EH (cell line): ENCODE measurements at places on chromosomes 2 and 18.
A peak's percentile ranks its signal among the peaks of the same experiment; 100 is the strongest.

- DNase-seq, result peak; percentile 27
Measured at GRCh38 chr18:58076052-58076451, 32.0 kb downstream of the NEDD4L start.

GRCh38 chr2:19059076-19059475 lies 299.3 kb downstream of the OSR1 start:
- no peak for DNase-seq

GRCh38 chr18:53909668-53910067 lies 314.8 kb downstream of the MBD2 start:
- DNase-seq, result peak; percentile 38

DNA sequence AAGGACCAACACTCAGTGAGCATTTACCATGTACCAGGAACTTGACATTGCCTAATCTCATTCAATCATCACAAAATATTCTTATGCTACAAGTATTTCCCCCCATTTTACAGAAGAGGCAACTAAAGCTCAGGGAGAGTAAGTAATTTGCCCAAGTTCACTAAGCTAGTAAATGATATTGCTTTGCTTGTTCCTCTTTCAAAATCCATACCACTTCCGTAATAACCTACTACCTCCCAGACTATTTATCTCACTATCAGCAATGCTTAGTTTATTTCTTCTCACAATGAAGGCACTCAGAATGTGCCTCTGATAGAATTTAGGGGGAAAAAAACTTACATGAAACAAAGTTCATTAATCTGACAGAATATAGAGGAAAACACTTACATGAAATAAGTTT lies 1070.9 kb upstream of the FANCL start:
- no peak for DNase-seq

DNA sequence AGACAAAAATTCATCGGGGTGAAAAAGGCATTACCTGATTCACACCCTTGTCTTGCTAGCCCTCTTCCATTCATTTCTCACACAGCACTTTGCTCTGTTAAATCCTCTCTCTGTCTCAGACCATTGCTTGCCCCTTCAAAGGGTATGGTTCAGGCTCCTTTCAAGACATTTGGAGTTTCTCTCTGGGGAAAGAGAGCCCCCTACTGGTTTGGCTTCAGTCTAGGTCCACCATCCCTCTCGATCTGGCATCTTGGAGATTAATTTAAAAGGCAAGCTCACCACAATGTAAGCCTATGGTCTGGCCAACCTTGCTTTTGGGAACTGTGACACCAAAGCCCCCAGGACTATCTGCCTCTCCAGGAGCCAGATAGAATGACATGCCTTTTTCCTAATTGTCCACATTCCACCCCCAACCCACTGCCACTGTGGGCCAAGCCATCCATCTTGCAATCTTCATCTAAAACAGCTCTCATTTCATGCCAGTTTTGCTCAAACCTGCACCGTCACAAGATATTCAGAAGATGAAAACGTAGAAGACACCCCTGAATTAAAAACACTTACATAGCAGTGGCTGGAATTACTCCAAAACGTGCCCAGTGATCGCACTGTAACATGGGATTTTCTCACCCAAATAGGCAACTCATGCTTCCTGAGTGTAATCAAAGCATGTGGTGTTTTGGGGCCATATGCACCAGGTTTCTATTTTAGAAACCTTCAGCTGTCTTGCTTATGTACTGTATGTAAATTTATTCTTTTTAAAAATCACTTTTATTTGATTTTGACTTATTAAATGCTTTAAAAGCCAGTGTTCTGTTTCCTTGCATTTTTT lies 93.9 kb downstream of the FARSB start:
- DNase-seq, result peak; percentile 62

- DNase-seq, result peak; percentile 94
Measured at GRCh38 chr2:226652369-226652768, 147.3 kb downstream of the IRS1 start.

DNA sequence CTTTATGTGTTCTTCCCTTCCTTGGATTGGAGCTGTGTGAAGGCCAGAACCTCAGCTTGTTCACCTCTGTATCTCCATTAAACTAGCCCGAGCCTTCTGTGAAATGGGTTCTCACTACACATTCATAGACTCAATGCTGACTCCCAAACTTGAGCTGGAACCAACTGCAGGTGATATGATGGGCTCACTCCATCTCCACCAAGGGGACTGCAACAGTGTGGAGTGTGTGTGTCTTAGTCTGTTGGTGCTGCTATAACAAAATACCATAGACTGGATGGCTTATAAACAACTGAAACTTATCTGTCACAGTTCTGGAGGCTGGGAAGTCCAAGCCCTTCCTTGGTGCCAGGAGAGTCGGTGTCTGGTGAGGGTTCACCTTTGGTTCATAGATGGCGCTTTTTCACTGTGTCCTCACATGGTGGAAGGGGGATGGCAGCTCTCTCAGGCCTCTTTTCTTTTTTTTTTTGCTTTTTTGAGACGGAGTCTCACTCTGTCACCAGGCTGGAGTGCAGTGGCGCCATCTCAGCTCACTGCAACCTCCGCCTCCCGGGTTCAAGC lies 94.2 kb upstream of the MAP4K3 start:
- no peak for DNase-seq

- DNase-seq, result no peak
Measured at GRCh38 chr2:219107758-219108157, 47.0 kb upstream of the IHH start.

DNA sequence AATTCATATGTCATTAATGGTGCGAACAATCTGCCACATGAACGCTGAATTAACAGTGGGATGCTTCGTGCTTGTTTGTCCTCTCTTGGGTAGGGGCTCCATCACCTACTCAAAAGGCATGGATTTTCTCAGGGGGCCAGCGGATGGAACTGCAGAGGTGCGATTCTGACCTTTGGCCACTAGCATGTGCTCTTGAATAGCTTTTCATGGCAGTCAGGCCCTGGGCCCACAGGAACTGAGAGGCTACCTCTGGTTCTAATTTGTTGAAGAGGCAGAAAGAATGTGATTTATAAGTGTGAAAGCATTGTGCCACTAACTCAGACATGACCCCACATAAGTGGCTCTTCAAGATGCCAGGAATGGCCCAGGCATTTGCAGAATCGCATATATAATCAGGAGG lies 283.2 kb downstream of the INSIG2 start:
- peak; percentile 54 for DNase-seq

- no peak for DNase-seq
Measured at GRCh38 chr2:113202305-113203216, 28.8 kb downstream of the PSD4 start.

GRCh38 chr18:63177259-63177658 lies 142.3 kb downstream of the BCL2 start:
- DNase-seq, result no peak

DNA sequence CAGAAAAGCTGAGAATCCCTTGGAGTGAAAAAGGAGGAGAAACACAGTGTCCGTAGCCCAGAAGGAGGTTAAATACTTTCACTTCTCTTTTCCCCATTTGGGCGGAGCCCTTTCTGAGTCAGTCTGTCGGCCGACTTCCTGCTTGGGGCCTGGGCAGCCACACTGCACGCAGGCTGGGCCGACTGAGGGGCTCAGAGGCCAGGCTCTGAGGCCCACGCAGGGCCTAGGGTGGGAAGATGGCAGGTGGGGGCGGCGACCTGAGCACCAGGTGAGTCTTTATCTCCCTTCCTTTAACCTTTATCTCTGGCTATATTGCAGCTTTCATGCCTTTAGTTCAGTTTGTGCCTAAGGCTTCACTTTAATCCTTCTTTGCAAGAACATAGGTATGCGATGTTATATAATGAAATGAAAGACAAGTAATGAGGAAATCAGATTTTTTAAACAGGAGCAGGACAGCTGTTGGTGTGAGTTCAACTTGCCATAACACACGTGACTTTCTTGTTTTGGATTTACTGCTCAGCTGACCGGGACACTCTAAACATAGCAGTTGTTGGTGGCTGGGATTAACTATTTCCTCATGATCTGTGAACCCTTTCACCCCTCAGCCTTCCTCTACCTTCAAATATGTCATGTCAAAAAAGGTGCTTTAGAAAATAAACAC lies at the start of gene SP100:
Gene SP100, plus strand, starts transcription at position 141 of the 661 bp plus-strand sequence. Its CDS starts 96 bp downstream, at position 237.
- DNase-seq, result peak; percentile 91

DNA sequence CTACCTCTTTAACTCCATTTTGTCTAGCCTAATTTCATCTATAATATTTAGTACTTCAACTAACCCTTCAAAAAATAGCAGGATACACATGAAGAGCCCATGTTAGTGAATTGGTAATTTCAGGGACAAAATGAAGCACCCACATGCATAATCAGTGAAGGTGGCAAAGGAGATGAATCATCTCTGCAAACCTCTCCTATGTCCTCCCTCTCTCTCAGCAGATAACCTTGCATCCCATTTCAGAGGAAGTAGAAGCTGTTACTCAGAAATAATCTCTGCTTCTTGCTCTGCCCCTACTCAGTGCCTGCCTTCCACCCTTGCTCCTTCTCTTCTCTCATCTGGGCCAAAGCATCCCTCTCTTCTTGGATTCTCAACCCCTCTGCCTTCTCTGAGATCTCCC lies 60.2 kb upstream of the CAVIN2 start:
- DNase-seq, result no peak

- DNase-seq, result no peak
Measured at GRCh38 chr18:53677480-53677879, 547.0 kb downstream of the MBD2 start.
